ENCODE measurements at places on chromosomes 3 and 15. TPM values are rescaled to one million over a fixed set of nuclear protein-coding genes. Genes with fewer than 3 reads are reported as not detected.

The DUOXA2 gene
- not detected for total RNA-seq

- DNase-seq = no peak
Observed at GRCh38 chr15:70710714-70711113, 52.6 kb downstream of the UACA start.

DNA sequence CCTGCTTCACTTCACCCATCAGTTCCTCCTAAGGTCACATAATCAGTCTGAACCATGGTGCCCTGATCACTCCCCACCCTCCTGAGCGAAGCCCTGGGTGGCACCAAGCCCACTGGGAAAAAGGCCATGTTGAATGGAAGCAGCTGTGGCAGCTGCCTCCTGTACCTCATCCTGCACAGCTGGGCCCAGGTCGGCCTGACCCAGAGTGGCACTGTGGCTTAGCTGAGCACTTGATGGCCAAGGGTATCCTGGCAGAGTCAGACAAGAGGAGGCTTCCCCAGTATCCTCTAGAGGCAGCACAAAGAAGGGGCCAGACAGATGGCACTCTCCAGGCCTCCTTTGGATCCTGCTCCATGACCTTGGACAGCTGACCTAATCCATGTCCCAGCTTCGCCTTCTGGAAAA lies 68.4 kb downstream of the TLE3 start:
- DNase-seq = no peak

DNA sequence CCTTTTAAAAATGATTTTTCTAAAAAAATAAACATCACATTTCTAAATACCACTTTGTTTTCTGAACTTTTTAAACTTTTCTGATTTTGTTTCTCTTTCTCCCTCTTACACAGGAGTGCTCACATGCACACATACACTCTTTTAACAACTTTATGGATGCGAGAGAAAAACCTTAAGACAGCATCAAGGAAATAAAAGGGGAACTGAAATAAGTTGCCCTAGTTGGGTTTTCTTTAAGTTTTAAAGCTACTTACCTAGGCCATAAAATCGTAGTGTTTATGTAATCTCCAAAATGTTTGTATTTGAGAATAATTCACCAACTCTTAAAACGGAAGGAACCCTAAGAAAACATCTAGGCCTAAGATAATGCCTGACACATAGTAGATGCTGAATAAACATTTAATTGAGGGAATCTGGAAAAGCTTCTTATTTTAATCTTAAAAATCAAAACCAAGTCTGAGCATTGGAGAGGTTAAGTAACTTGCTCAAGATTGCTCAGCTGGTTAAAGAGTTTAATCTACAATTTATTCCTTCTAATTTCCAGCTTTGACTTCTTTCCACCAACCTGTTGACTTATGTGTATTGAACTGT lies 1.2 kb upstream of the BBX start:
- no peak for DNase-seq

DNA sequence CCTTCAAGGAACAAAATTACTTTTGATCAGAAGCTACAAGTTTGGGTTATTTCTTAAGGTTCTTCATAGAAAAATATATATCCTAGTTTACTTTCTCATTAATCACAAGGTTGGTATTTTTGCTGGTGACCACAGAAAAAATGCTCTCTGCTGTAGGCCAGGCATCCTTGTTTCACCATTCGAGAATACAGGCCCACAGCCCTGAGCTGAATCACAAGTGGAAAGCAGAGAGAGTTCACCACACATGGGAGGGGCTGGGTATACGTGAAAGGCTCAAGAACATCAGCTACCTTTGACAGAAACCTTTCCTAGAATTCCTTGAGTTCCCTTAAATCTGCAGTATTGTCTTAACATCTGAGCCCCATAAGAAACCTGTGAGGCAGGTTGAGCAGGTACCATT lies 23.2 kb downstream of the CPEB1 start:
- no peak for DNase-seq

- no peak for DNase-seq
Observed at GRCh38 chr3:50264383-50264963, 4.5 kb upstream of the SEMA3B start.

All from T-helper 17 cell (primary cell).